ENCODE measurements at places on chromosomes 3 and 15.

- DNase-seq, result no peak
Observed at GRCh38 chr15:23039917-23040281, 530 bp upstream of the TUBGCP5 start.

GRCh38 chr15:72851586-72851985, 68.0 kb upstream of the ADPGK start:
- no peak for DNase-seq

GRCh38 chr3:60574046-60574769, 677.0 kb downstream of the FHIT start:
- DNase-seq, result no peak

DNA sequence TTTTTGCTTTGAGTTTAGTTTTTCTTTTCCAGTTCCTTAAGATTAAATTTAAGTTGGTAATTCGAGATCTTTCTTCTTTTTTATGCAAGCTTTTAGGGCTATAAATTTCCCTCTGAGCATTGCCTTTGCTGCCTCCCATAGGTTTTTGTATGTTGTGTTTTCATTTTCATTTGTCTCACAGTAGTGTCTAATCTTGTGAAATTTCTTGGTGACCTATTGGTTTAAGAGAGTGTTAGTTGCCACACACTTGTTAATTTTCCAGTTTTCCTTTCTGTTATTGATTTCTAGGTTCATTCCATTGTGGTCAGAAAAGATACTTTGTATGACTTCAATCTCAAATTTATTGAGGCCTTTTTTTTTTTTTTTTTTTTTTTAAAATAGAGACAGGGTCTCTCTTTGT, 18.3 kb upstream of the IL20RB start:
- DNase-seq, result no peak

- no peak for DNase-seq
Observed at GRCh38 chr15:64092864-64093626, 593 bp downstream of the CIAO2A start.

- no peak for DNase-seq
Observed at GRCh38 chr3:143826296-143826695, 22.0 kb downstream of the SLC9A9 start.

- DNase-seq, result no peak
Observed at GRCh38 chr3:157837336-157837735, 268.9 kb downstream of the SHOX2 start.

GRCh38 chr3:37150621-37151020, 23.8 kb downstream of the LRRFIP2 start:
- DNase-seq, result no peak

GRCh38 chr3:193403307-193403706, 24.8 kb upstream of the ATP13A5 start:
- no peak for DNase-seq

- no peak for DNase-seq
Observed at GRCh38 chr15:25345943-25346342, 92.9 kb downstream of the UBE3A start.

- no peak for DNase-seq
Observed at GRCh38 chr3:11698326-11699082, 54.8 kb upstream of the VGLL4 start.

- DNase-seq, result no peak
Observed at GRCh38 chr3:116966649-116967048, 257.1 kb downstream of the TUSC7 start.

DNA sequence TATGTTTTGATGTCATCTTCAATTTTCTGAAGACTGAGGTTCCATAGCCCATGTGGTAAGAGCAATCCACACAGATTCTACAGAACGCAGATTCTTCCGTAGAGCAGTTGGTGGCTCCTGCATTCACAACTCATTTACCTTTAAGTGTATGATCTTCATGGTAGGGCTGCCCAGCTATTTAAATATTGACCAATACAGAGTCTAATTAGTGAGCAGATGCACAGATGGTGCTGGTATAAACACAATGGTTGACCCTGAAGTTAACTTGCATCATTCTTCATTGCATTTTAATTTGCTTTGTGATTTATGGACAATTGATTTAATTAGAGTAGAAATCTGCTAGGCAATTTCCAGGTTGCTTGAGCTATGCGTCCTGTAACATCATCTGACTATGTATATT, 269.2 kb downstream of the SQOR start:
- no peak for DNase-seq

GRCh38 chr15:61227950-61228936, 859 bp downstream of the RORA start:
- no peak for DNase-seq

GRCh38 chr3:115350606-115351005, 203.5 kb upstream of the ZBTB20 start:
- DNase-seq, result no peak

- no peak for DNase-seq
Observed at GRCh38 chr3:111619833-111620232, 24.7 kb upstream of the ZBED2 start.

DNA sequence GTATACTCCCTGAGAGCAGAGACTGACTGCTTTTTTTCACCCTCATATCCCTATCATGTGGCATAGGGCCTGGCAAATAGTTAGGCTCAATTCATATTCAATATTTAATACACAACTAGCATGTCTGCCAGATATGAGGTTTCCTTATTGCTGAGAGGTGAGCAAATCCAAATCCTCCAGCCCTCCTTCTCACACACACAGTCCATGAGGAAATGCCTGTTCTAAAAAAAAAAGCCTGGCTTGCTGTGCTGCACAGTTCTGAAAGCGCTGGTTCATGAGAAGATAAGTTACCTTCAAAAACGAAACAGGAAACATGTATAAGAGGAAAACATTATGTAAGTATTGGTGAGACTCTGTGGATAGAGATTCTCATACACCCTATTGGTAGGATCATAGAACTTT, 15.5 kb upstream of the ACAP2 start:
- no peak for DNase-seq

DNA sequence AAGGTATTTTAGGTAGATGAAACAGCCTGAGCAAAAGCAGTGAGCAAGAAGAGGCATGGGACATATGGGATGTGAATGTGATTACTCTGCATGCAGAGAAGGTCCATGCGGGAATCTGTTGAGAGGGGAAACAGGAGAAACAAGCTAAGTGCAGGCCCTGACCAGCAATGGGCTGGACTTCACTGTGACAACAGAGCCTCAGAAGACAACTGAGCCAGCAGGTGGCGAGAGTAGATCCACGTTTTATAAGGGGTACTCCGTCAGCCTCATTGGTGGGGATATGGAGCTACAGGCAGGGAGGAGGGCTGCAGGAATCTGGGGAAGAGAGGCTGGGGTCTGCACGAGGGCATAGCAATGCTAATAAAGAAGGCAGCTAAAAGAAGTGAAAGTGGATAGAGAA, 405.9 kb upstream of the LMCD1 start:
- DNase-seq, result no peak

GRCh38 chr15:56734013-56734635, 815 bp upstream of the ZNF280D start:
- DNase-seq, result no peak

DNA sequence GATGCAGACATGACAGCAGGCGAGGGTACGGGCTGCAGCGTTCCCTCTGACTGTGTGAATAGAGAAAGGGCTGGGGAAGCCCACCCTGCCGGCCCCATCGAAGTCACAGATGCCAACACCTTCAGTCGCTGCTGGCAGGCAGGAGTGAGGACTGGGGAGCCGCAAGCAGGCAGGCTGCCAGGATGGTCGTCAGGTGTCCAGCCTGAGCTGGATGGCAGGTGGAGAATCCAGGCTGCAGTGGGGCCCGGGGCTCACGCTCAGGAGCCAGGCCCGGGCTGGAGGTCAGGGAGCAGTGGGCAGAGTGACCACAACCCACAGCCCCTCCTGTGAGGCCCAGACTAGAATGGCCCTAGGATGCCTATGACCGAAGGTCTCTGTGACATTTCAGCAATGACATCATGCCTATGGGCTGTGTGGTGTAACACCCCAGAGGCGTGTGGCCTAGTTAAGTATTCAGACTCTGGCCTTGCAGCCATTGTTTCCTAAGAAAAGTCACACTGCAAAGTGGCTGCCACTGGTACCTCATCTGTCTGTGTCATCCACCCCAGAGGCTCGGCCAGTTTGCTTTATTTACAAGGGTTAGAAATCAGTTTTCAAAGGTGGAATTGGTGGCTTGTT, 15.7 kb downstream of the PRR23E start:
- DNase-seq, result no peak

DNA sequence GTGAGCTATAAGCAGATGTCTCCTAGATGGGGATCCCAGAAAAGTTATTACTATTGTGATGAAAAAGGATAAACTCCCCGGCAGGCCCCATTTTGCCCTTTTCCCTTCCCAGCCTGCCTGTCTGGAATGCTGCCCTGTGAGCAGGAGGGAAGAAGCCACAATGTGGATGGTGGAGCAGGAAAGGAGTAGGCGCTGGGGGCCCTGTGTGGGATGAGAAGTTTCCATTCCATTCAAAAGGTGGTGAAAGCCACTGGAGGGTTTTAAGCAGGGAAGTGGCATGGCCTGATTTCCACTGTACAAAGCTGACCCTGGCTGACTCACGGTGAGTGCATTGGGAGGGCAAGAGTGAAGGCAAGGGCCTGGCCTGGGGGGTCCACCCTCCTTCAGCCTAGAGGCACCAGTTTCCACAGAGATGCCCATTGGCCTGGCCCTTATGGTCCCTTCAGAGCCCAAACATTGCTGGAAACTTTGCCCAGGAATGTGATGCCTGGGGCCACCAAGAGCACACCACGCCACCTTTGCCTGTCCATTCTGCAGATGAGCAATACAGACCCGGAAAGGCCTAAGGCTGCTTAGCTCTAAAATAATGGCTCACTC, 206.9 kb downstream of the RPLP1 start:
- no peak for DNase-seq

GRCh38 chr3:114698146-114699105, 404.6 kb downstream of the TIGIT start:
- no peak for DNase-seq

DNA sequence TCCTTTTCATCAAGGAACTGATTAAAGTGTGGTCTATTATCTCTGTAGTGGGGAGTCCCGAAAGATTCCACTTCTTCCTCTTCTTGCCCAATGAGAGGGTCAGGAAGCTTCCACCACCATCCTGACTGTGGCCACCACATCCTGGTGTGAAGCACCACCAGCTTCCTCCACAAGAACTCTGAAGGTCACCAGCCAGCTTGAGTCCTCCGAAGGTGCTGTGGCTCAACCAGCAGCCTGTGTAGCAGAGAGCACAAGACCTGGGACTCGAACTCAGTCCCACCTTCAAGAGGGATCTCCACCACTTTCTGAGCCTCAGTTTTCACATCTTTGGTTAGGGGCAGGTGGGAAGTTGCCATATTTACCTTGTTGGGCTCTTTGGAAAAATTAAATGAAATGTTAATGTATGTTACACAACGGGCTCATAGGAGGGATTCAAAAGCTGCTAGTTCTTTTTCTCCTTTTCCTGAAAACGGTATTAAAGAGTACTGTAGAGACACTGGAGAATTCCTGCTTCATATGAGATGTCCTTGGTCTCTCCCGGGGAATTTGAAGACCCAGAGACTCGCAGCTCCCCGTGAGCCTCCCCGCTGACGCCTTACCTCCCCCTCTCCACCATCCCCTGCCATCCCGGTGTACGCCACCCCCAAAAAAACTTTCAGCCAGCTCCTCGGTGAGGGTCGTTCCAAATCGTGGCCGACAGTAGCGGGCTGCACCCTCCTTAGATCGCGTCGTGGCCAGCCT, 816 bp upstream of the ACAN start:
- no peak for DNase-seq

DNA sequence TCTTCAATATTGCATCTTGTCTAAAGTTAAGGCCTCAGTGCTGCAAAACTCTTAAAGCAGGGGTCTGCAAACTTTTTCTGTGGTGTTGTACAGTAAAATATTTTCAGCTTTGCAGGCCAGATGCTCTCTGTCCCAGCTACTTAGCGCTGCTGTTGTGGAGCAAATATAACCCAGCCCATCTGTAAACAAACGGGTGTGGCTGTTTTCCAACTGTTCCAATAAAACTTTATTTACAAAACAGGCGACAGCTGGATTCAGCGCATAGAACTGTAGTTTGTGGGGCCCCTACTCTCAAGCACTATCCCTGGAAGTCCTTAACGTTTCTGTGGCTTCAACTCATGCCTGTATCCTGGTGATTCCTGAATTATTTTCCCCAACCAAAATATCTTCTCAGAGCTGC, 365.0 kb downstream of the FOXP1 start:
- no peak for DNase-seq

DNA sequence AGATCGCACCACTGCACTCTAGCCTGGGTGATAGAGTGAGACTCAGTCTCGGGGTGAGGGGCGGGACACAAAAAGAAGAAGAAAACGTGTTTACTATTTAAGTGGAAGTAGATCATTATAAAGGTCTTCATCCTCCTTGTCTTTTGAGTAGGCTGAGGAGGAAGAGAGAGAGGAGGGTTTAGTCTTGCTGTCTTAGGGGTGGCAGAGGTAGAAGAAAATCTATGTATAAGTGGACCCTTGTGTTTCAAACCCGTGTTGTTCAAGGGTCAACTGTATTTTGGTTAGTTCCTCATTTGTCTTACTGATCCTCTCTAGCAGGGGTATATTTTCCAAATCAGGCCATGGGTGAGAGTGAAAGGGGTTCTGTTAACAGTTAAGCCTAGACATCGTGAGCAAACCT, 40.1 kb downstream of the TRIM71 start:
- DNase-seq, result no peak

- DNase-seq, result no peak
Observed at GRCh38 chr3:108227131-108227530, 4.9 kb upstream of the IFT57 start.

DNA sequence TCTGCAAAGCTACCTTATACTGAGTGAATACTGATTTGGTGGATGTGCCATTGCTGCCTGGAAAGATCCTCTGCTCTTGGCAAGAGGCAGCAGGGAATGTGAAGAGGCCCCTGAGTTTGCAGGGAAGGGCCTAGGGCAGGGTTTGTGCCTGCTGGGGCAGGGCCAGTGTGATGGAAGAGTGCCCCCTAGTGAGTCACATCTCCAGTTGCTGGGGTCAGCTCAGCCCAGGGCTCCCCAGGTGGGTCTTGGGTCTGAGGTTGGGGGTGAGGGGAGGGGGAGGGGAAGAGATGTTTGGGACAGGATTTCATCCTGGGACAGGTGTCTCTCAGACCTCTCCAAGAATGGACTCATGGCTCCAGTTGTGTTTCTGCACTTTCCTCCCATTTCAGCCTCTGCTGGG, 4.1 kb upstream of the AMOTL2 start:
- no peak for DNase-seq

GRCh38 chr15:35973029-35973428, 427.1 kb upstream of the DPH6 start:
- no peak for DNase-seq

DNA sequence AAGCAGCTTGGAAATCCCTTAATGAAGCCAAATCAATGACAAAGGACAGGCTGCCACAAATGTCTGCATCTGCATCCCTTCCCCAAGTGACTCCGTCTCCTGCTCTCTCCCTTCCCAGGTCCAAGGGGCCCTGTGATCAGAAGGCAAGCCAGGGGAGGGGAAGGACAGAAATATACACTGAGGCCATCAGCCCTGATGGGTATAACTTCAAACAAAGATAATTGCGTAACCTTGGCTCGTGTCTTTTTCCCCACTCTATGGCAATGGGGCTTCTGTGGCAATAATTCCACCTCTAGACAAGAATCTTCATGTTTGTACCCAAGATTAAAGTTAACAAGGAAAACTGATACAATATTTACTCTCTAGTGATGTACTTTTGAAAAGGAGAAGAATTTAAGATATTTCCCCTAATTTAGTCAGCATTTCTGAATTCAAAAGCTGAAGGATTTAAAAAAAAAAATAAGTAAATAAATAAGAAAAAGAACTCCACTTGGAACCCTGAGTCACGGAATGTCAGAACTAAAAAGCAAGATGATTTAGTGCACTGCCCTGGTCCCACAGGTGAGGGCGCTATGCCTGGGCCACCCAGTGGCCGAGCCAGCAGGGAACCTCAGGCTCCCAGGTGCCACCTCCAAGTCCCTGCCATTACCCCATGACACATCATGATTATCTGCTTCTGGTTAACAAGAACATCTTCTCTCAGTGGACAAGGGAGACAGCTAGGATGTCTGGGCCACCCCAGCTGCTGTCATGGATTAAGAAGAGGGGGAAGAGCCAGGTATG, 154.5 kb downstream of the STT3B start:
- DNase-seq, result no peak
